ENCODE measurements at places on chromosomes 11 and 22.

DNA sequence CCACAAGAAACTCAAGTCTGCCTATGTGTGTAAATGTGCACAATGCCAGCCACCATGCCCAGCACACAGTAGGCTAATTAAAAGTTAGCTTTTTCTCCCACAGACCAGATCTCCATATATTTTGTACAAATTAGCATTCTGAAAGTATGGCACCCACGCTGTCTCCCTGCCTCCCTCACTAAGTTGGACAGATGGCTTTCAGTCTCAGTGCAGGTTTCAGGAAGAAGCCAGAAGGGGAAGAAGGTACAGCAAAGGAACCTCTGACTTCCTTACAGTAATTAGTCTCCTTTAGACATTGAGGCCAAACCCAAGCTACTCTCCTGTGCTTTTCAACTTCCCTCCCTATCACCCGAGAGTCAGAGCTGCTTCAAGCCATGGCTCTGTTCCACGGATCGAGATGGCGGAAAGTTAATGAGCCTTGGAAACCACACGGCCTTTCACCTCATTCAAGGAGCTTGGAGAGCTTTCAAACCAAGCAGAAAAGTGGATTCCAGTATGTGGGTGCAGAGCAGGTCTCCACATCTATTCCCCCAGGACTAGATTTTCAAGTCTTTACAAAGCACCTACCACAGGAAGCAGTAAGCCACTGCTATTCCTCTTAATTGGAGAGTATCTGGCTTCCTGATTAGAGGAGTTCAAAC is 221.1 kb upstream of the NARS2 start:
- DNase-seq = no peak

DNA sequence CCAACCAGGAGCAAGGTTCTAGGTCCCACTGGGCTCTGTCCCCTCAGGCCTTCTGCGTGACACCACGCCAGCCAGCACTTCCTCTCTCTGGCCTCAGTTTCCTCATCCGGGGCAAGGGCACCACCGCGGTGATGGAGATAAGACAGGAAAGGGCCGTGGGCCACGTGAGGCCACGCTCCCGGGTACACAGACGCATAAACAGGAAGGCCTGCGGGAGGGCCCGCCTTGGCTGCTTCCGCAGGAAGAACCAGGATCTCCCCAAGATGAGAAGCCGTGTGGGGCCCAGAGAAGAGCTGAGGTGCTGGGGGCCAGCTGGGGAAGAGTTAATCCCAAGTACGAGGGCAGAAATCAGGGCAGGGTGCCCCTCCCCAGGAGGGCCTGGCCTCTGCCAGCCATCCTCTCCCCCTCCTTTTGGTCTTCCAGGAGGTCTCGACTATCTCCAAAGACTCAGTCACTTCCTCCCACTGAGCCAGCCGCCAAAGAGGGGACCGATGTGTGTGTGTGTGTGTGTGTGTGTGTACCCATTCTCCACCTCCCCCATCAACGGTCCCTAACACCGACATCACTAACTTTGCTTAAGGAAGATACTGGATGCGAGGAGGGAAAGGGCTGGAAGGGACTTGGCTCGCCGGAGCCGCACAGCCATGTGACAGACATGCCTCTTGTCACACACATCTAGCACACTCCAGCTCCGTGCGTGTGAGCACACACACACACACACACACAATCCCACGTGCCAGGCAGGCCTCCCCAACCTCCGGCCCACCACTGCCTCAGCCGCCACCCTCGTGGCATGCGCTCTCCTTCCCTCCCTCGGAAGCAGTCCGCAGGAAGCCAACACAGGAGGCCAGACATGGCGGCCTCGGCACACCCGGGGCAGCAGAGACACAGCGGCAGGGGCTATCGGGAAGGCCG is 1.4 kb downstream of the MFNG start:
- DNase-seq = no peak

- peak; percentile 88 for DNase-seq
These were observed 5.0 kb upstream of the MTFP1 start for GRCh38 chr22:30420347-30421125.

- peak; percentile 23 for DNase-seq
These were observed 1.2 kb downstream of the DDX6 start for GRCh38 chr11:118789501-118790356.

DNA sequence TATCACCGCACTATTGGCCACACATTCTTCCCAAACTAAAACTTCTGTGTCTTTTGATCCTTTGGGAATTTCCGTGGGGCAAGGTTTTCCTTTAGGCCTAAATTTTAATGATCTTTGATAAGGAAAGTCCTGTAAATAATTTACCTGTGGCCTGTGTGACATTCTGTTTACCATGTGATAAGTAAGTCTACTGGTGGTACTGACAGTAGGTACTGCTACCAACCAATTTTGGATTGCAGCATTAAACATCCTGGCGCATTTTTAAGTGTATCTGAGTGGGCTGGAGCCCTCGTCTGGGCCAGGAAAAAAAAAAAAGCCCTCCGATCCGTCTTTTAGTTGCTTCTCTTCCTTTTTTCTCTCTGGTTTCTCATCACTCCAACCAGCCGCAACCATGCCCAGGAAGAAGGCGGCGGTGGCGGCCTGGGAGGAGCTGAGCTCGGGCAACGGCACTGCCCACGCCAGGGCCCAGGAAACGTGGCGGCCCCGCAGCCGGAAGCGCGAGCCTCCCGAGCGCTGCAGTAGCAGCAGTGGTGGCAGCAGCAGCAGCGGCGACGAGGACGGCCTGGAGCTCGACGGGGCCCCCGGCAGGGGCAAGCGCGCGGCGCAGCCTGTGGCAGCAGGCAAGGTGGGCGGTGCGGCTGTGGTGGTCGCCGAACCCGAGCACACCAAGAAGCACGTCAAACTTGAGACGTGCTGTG is 33.6 kb downstream of the ASRGL1 start:
- DNase-seq = peak; percentile 27

DNA sequence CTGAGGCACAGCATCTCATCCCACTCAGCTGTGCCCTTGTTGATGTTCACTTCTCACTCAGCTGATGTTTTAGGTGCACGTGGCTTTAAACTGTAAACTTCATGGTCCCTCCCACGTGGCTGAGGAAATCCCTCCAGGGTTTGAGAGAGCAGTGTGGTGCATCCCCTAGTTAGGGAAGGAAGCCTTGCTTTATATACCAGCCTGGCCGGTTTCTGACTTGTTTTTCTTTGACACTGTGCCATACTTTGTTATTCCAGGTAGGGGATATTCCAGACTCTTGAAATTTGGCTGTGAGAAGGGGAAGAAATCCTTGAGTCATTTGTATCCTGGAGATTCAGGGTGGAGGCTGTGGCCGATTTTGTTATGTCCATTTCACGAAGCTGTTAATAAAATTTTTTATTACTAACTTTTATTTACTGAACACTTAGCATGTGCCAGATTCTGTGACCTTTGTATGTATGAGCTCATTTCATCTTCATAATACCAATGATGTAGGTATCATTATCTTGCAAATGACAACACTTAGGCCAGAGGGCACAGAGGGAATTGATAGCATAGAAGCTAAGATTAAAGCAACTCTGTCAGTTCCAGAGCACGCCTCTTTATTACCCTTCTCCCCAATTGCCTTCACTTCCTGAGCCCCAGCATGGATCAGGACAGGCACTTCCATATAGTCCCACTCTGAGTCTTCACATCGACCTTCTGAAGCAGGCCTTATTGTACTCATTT is 116.6 kb downstream of the NAV2 start:
- DNase-seq = no peak

Data from EH (cell line).